ENCODE measurements at places on chromosomes 2 and 18. TPM values are rescaled to one million over a fixed set of nuclear protein-coding genes. Genes with fewer than 3 reads are reported as not detected.

The ACVR1C gene
- total RNA-seq: 1.2 TPM

The FBXO41 gene
- total RNA-seq: 1.1 TPM

The CRYGC gene
- not detected for total RNA-seq

GRCh38 chr18:59516356-59517155 lies 157.5 kb upstream of the LMAN1 start:
- DNase-seq: no peak

- no peak for DNase-seq
Measured at GRCh38 chr18:46386788-46387187, 270.2 kb downstream of the LOXHD1 start.

DNA sequence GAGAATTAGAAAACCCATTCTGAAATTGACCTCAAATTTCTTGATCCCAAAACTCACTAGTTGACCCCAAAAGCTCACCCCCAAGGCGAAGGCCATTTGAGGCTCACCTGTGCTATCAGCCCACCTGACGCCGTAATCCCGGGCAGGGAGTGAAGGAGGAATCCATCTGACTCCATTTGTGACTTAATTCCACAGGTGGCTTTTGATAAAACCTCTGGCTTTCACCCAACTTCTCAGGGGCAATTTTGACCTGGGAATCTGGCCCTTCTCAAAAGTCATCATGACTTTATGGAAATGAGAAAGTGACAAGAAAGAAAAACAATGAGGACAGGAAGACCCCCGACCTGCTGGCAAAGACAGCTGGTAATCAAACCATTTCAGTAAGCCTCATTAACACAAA lies 86.9 kb upstream of the SALL3 start:
- DNase-seq: no peak

Data from suprapubic skin (tissue), 4 donors.